ENCODE measurements at places on chromosomes 12 and 14.

- no peak for DNase-seq
These were observed 43.4 kb downstream of the PPP2R5E start for GRCh38 chr14:63499701-63500250.

DNA sequence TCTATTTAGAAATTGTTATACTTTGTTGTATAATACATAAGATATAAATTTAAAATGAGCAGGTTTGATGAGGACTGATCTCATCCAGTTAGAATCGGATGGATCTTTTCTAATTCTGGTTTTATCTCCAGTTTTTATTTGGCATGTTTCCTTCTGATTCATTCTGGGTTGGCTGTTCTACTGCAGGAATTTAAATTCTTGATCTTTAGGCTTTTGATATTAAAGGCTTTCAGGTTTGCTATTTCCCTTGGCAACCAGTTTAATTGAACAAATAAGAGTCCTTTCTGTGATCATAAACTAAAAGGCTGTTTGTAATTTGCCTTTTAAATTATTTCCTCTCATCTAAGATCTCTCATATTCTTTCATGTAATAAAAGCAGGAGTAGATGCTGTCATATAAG lies 83.4 kb downstream of the PDE6H start:
- DNase-seq, result no peak

DNA sequence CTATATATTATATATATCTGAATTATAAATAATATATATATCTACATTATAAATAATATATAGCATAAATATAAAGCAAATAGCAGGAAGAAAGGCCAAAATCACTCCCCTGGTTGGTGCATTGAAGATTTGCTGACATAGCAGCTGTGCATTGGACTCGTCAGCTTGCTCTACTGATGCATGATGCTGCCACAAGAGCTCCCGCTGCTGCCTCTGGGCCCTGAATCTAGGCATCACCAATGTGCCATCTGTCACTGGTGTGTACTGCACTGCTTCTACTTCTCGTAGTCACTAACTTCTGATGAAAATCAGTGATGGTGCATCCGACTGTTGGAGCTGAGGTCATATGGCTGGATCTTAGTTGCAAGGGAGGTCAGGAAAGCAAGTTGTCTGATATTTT lies 205.0 kb downstream of the ADAMTS20 start:
- no peak for DNase-seq

GRCh38 chr14:71600309-71600708 lies 331.9 kb upstream of the RGS6 start:
- no peak for DNase-seq

GRCh38 chr12:43291516-43291915 lies 260.5 kb downstream of the ADAMTS20 start:
- DNase-seq, result no peak

GRCh38 chr12:106030210-106031071 lies 108.3 kb downstream of the NUAK1 start:
- DNase-seq, result no peak

DNA sequence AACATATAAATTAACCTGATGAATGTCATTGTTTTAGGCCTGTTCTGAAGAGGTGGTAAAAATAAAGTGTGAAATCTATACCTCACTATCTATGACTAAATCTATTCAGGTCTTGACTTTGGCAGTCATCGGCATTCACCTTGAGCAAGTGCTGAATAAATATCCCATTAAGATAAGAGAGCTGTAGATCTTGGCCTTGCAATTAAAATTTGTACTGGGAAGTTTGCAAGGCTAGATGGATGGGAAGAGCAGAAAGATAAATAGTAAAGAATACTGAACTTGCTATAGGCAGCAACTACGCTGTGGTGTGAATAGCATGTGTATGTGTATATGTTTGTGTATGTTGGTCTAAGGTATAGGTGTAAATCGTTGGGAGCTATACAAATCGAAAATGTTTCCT lies 325.9 kb upstream of the PRICKLE1 start:
- DNase-seq, result no peak

- DNase-seq, result no peak
These were observed 64.9 kb upstream of the STRN3 start for GRCh38 chr14:31090883-31091764.

DNA sequence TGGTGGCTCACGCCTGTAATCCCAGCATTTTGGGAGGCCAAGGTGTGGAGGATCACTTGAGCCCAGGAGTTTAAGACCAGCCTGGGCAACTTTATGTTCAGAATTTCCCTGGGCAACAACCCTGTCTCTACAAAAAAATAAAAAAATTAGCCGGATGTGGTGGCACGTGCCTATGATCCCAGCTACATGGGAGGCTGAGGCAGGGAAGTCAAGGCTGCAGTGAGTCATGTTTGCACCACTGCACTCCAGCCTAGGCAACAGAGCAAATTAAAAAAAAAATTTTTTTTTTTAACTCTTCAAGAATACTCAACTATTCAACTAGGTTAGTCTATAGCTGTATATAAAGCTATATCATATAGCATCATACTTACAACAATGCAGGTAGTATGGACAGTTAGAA lies 113.0 kb downstream of the RALGAPA1 start:
- no peak for DNase-seq

GRCh38 chr14:100325231-100325632 lies 2.1 kb downstream of the SLC25A47 start:
- DNase-seq, result no peak

GRCh38 chr14:97382616-97383226 lies 585.5 kb downstream of the VRK1 start:
- no peak for DNase-seq

- DNase-seq, result no peak
These were observed 25.6 kb upstream of the PCNX1 start for GRCh38 chr14:70881549-70882177.

DNA sequence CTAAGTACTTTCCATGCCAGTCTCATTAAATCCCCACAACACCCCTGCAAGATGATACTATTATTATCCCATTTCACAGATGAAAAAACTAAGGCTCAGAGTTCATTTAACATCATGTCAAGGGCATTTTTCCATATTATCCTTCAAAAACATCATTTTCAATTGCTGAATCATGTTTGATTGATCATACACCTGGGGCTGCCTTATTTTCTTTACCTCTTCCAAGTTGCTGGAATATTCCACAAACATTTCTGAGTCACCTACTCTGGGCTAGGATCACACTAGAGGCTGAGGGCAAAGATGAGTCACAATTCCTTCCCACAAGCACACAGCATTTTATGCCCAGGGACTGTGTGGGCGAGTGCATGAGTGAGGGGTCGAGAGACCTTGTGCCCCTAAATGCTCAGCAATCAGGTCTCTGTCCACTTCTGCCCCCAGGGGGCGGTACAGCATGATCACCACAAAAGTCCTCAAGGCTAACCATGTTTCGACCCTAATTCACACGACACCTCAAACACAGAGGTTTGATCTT lies 14.1 kb upstream of the TMEM119 start:
- no peak for DNase-seq

GRCh38 chr14:85479306-85479705 lies 50.6 kb upstream of the FLRT2 start:
- no peak for DNase-seq

GRCh38 chr12:49903700-49904423 lies at the start of gene FAIM2:
TSS of gene FAIM2 (minus strand) at chr12:49903900. CDS start at chr12:49903792, 108 bp downstream.
- peak; percentile 34 for DNase-seq

GRCh38 chr12:21568115-21568514 lies 36.5 kb downstream of the GYS2 start:
- no peak for DNase-seq

- no peak for DNase-seq
These were observed 92.9 kb downstream of the ERGIC2 start for GRCh38 chr12:29288031-29288430.

- no peak for DNase-seq
These were observed 9.6 kb downstream of the PRKAG1 start for GRCh38 chr12:49008943-49009342.

Data from stimulated activated CD4-positive, alpha-beta T cell treated with anti-CD3 and anti-CD28 coated beads, Interleukin-1b, Interleukin-23, amount 100 ng/mL, for 4 hours (primary cell).